Posterior vena cava (tissue), 2 donors: ENCODE measurements at places on chromosomes 2 and 18. TPM values are rescaled to one million over a fixed set of nuclear protein-coding genes. Genes with fewer than 3 reads are reported as not detected.

Gene C2orf80
- total RNA-seq: not detected

Gene ZBTB7C
- 11.0 TPM for total RNA-seq

GRCh38 chr2:196123679-196124373, 47.6 kb downstream of the STK17B start:
- DNase-seq: no peak

Gene TRIM43
- total RNA-seq: not detected

DNA sequence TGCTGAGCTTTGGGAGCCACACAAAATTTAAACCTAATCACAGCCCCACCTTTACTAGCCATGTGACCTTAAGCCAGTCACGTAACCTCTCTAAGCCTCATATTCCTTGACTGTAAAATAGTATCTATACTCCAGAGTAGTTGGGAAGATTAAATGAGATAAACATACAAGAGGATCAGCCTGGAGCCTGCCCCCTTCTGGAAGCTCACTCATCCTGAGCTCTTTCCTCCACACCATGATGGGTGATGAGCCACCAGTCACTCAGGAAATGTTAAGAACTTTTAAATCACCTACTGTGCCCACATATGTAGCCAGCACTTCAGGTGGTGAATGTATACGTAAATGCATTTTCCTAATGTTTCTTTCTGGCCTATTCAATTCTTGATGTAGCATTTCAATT, 195.9 kb upstream of the DDX18 start:
- DNase-seq: no peak

DNA sequence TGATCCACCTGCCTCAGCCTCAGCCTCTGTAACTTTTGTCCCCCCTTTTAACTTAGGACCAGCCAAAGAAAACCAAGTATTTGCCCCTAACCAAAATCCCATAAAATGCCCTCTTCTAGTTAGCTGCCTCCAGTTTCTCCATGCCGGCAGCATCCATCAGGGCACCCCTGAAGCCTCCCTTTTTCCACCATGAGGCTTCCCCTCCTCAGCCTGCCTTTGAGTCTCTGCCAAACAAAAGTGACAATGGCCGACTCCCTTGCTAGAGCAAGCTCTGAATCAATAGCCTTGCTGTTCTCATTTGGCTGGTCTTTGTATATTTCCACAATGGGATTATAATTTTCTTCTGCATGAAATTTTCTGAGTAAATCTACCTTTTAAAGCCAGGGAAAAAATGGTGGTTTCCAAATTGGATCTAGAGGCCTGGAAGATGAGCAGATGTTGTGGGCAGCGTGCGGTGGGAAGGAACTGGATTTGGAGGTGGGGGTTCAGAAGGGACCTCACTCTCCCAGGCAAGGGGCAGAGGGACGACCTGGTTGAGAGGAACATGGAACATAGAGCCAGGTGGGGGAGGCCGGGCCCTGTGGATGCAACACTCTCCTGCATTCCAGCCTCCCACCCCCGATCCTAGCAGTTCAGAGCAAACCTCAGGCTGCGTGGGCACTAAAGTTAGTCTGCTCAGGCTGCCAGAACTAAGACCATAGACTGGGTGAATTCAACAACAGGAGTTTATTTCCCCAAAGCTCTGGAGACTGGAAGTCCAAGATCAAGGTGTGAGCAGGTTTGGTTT, 80.6 kb downstream of the HS6ST1 start:
- DNase-seq: no peak

DNA sequence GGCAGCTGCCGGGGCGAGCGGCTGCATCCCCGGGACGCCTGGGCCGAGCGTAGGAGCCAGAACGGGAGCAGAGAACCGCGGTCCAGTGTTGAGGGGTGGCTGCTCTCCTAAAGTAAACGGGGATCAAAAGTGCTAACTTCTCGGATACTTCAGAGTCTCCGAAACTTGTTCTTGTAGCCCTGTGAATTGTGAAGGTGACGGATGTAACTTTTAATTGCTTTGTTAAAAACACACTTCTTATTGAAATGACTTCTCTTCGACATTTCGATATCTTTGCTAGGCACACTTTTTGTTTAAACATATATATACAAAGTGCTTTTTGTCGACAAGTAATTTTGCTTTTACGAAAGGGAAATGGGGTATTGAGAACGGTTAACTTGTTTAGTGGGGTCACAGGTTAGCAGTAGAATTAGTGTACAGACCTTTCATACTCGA, 540 bp downstream of the ATP9B start:
- DNase-seq: no peak

Gene ATG4B
- total RNA-seq: 43.7 TPM

DNA sequence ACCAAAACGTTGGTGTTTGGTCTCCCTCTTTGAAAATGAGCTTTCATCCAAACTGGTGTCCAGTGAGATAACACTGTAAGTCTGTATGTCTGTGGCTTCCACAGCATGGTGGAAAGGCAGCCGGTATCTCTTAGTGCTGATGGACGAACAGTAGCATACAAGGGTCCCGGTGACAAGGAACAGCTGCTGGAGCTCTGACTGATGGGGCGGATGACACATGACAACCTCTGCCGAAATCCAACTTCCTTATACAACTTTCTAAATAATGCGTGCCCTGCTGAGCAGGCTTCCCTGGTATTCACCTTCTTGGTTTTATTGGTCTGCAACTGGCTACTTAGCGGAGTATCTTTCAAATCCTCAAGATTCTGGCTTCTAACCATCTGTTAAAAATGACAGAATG, 216.2 kb downstream of the SRBD1 start:
- no peak for DNase-seq

GRCh38 chr2:177326005-177326404, 61.5 kb upstream of the NFE2L2 start:
- no peak for DNase-seq

DNA sequence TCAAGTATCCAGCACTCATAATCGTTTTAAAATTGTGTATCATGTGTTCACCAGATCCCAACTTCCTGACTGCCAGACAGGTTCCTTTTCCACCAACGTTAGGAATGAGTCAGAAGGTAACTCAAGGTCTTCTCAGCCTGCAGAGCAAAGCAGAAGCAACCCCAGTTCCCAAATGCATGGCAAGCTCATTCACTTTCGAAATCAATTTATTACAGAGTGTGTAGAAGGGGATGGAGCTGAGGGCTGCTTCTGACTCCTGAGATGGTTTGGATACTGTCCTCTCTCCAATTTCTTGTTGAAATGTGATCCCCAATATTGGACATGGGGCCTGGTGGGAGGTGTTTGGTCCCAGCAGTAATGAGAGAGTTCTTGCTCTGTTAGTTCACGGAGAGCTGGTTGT, 114.5 kb downstream of the PIEZO2 start:
- no peak for DNase-seq

Gene TLX2
- total RNA-seq: not detected

- no peak for DNase-seq
Observed at GRCh38 chr18:59072727-59073421, 66.8 kb upstream of the SEC11C start.

Gene C1QL2
- not detected for total RNA-seq

DNA sequence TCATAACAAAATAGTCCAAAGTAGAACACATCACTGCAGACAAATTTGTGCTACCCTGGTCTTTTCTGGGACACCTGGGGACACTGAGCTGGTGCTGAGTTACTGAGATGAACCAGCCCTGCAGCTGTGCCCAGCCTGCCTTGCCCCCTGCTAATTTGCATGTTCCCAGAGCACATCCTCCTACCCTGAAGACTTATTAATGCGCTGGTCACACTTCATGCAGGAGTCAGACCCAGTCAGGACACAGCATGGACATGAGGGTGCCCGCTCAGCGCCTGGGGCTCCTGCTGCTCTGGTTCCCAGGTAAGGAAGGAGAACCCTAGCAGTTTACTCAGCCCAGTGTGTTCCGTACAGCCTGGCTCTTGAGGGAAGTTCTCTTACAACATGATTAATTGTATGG, 1518.3 kb downstream of the RPIA start:
- DNase-seq: no peak

- DNase-seq: no peak
Observed at GRCh38 chr2:17791121-17791816, 25.0 kb upstream of the MSGN1 start.

Gene FECH
- 19.2 TPM for total RNA-seq

DNA sequence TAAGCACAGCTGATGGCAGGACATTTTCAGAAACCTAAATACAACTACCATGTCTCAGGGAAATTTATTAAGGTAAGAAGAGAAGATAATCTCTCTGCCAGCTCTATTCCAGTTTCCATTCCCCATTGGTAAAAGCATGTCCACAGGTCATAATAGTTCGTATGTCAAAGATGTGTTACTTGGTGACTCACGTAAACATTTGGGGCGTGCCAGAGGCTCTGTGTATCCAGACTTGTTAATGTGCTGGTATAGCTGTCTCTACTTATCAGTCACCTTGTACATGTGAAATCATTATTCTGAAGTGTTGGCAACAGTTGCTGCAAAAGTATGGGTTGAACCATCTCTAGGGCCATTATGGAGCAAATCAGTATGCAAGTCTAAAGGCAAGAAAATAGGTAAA, 1345.1 kb downstream of the SUCLG1 start:
- DNase-seq: no peak

- DNase-seq: no peak
Observed at GRCh38 chr2:197946562-197946961, 142.2 kb downstream of the PLCL1 start.

Gene C2orf76
- 9.2 TPM for total RNA-seq

DNA sequence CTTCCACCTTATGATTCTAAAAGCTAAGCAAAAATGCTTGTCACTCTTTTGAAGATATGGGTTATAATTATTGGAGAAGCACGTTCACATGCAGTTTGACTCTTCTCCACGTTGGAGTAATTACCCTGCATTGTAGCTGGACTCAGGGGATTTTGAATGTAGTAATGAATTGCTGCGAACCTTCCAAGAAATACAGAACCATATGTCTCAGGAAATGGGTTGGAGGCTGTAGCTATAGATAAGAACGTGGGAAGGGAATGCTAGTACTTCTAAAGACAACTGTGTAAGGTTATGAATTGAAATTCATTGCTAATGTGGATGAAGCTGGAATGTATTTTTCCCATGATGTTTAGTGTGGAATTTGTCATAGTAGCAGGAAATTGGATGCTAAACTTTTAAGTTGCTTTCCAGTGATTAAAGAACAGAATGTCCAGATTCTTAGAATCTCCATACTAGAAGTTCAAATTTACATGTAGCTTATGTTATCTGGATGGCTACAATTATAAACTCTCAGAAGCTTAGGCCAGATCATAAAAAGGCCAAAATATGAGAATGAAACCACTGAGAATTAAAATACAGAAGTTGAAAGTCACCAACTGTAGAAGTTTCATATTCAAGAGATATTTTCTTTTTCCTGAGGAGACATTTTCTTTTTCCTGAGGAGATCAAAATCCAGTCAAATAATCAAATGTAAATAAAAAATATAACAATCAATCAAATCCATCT, 27.3 kb upstream of the SPOPL start:
- DNase-seq: no peak

Gene VAMP8
- total RNA-seq: 29.7 TPM

GRCh38 chr2:20674974-20675679, 8.2 kb downstream of the GDF7 start:
- DNase-seq: peak; percentile 93

- DNase-seq: no peak
Observed at GRCh38 chr18:53752781-53753367, 471.6 kb downstream of the MBD2 start.

GRCh38 chr18:58194028-58194427, 150.0 kb downstream of the NEDD4L start:
- no peak for DNase-seq

DNA sequence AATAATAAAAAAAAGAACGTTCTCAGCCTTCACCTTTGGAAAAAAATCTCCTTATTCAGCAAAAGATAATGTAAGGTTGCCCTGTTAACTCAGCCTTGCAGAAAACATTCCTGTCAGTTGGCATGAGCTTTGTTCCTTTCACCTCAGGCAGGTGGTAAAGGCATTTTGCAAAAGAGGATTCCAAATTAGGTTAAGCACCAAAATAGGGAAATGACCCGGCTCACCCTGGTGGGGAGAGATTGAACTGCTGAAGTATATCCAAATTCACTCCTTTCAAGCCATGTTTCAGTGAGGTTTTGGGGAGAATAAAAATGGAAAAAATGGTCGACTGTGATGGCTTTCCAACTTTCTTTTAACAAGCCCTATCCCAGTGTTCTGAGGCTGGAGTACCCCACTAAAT, 1988.8 kb upstream of the PIK3C3 start:
- DNase-seq: no peak

DNA sequence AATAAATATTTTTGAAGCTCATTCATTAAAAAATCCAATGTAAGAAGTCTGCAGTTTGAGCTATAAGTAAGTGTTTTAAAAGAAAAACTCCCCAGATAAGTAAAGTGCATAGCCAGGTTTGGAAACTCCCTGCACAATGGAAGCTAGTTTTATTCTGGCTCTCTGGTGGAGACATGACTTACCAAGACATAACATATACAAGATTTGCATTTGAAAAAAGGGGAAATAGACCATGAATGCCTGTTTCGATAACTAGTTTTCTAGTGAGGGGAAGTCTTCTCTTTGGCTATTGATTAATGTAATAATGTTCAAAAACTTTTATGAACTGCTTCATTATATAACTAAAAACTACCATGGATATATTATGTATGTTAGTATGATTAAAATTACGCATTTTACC, 435.2 kb downstream of the ARHGAP15 start:
- DNase-seq: no peak

Gene RPL37A
- 1,914 TPM for total RNA-seq

Gene SLC23A3
- 0.71 TPM for total RNA-seq

- DNase-seq: no peak
Observed at GRCh38 chr2:3769766-3770165, 66.4 kb downstream of the DCDC2C start.

Gene GPAT2
- 6.0 TPM for total RNA-seq

DNA sequence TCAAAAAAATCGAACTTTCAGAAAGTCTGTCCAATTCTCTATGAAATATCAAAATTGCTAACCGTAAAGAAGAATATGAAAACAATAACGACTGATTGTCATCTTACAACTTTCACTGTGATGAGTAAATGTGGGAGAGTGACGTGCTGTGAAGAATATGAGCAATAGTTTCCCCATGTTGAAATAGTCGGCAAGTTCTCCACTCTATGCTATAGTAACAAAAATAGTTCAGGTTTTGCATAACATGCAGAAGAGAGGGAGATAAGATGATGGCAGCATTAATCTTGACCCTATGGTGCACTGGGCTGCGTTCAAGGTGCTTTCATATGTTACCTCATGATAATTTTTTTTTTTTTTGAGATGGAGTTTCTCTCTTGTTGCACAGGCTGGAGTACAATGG, 196.8 kb upstream of the CYRIA start:
- DNase-seq: no peak

GRCh38 chr2:109452318-109453305, 161.2 kb downstream of the SEPTIN10 start:
- peak; percentile 65 for DNase-seq

- no peak for DNase-seq
Observed at GRCh38 chr2:178280244-178280852, 86.0 kb downstream of the OSBPL6 start.
